ENCODE measurements at places on chromosomes 13 and 19.

DNA sequence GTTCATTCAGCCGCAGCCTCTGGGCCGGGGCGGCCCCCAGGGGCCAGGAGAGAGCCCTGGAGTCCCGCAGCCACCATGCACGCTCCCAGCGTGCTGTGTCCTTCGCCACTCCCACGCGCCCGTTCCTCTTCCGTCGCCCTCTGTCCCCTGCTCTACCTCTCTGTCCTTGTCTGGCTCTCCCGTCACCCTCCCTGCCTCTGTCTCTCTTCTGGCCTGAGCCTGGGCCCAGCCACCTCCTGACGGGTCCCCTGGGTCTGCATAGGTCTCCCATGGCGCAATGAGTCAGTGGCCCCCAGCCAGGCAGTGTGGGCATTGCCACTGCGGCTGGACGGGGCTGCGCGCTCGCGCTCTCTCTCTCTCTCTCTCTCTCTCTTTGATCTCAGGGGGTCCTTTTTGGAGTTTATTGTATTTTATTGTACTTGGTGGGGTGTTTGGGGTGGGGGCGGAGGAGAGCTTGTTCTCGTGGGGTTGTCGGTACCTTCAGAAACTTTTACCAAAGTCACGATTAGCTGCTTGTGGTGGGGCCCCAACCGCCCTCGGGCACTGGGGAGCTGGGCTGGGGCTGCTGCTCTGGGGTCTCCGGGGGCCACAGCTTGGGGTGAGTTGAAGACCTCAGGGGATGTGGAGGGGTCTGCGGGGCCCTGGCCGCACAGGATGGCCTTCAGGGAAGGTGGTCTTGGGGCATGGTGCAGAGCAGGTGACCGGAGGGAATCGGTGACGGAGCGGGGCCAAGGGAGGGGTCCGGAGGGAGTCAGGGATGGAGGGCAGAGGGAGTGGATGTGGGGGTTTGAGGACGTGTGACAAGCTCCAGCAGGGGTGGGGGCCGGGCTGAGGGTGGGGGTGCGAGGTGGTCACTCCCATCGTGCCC lies 1.7 kb upstream of the TGFBR3L start:
- DNase-seq: no peak

- DNase-seq: no peak
Observed at GRCh38 chr13:43543331-43543730, 243.4 kb downstream of the ENOX1 start.

GRCh38 chr13:92727118-92727517 lies 499.5 kb upstream of the GPC6 start:
- no peak for DNase-seq

DNA sequence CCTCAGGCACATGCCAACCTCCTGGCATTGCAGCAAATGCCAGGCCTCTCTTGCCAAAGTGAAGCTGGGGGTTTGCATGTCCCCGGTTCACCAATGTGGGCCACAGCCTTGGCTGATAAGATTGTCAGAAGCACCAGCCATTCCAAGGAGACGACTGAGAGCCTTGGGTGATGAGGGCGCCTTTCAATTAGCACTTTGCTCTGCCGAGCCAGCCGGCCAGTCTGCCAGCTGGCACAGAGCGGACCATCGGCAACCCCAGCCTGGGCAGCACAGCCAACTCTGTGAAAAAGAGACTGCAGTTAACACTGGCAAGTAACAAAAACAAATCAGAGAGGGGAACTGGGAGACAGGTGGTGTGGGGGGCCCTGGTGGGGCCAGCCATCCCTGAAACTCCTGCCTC lies 67.3 kb downstream of the EFNB2 start:
- no peak for DNase-seq

- DNase-seq: no peak
Observed at GRCh38 chr19:21117041-21117907, 24.6 kb upstream of the ZNF431 start.

- DNase-seq: no peak
Observed at GRCh38 chr19:6238643-6239281, 41.0 kb downstream of the MLLT1 start.

- no peak for DNase-seq
Observed at GRCh38 chr13:30745906-30746686, 10.8 kb downstream of the ALOX5AP start.

- DNase-seq: no peak
Observed at GRCh38 chr19:12953138-12953798, 3.8 kb downstream of the GADD45GIP1 start.

DNA sequence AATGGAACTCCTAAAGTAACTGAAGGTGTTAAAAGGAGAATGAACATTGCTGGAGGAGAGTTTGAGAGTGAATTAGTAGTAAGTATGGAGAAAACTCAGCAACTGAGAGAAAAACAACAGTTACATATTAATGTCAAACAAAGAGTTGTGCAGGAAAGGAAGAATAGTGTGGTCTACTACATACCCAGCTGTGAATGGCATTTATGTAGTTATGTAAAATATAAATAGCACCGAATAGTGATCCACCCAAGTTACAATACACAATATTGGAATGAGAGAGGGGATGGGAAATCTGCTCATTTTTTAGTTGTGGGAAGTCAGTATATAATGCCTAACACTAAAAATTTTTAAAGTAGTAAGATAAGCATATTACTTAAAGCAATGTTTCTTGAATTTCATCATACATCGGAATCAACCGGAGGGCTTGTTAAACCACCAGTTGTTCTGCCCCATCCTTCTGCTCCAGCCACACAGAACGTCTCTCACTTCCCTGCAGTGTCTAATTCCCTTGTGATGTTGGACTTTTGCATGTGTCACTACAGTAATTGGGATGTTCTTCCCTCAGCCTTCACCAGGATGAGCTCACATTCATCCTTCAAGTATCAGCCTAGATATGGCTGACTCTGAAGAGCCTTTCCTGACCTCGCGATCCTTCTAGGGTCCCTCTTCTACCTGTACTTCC lies 11.5 kb downstream of the CCDC70 start:
- DNase-seq: no peak

GRCh38 chr13:25727810-25728209 lies 324.0 kb downstream of the SHISA2 start:
- no peak for DNase-seq

- no peak for DNase-seq
Observed at GRCh38 chr13:72970956-72971355, 87.8 kb upstream of the KLF5 start.

GRCh38 chr19:13101590-13102415 lies 855 bp downstream of the LYL1 start:
- DNase-seq: no peak

DNA sequence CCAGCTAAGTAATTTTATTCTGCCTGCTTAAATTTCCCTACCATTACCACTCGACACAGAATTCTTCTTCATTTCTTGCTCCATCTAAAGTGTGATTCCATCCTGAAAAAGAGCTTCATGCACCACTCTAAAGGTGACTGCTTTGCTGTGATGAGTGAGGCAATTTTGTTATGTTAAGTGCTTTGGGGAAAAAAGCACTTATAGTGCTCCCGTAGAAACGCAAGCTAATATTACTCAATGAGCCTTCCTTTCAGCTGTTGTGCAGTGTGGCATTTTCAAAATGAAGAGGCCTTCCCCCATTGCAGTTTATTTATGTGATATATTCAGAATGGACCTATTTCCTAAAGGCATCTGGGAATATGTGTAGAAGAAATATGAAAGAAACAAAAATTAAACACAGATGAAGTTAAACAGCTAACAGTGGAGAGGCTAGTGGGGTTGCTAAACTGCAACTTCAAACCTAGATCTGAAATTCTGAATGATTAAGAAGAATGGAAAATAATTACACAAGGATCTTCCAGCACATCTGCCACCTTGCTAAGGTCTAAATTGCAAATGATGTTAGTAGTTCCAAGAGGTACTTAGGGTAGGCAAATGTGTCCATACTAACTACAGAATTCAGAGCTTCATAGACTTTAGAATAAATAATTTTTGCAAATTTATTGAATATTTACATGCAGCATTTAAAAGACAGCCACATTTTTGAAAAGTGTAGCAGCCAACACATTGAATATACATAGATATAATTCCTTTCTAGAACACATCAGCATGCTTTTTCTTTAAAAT lies 211.7 kb downstream of the DCT start:
- no peak for DNase-seq

GRCh38 chr19:15452111-15453047 lies 2.6 kb upstream of the WIZ start:
- DNase-seq: peak; percentile 9

GRCh38 chr19:6039566-6040225 lies 61.8 kb upstream of the RANBP3 start:
- no peak for DNase-seq

Measured in stimulated activated naive CD4-positive, alpha-beta T cell (primary cell).